ENCODE measurements at places on chromosomes 7 and 10.

GRCh38 chr10:33618196-33618595 lies 283.7 kb upstream of the NRP1 start:
- DNase-seq, result no peak

DNA sequence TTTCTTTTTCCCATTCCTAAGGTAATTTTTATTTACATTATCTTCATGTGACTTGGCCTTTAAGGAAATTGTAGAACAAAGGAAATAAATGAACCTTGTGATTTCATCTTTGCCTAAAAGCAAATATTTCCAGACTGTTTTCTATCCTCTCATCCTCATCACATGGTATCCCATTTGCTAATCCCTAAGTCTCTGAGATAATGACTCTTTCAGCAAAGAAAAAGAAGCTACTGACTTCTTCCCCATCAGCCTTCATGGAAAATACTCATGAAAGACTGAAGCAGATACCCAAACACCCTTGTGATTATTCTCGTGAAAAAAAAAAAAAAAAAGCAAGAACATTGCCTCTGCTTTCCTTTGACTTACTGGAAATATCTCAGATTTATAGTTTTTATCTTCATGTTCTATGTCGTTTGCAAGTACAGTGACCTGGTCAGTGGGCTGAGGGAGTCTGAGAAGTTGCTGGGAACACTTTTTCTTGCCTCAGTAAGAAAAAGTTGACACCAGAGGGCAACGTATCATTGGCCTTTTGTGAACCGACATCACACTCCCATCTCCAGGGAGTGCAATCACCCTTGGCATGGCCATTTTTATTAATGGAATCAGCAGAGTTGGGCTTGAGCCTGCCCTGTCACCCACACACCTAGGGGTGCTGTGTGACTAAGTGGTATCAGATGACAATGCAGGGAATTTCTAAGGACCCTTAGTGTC lies 246.0 kb upstream of the KMT2E start:
- DNase-seq, result no peak

DNA sequence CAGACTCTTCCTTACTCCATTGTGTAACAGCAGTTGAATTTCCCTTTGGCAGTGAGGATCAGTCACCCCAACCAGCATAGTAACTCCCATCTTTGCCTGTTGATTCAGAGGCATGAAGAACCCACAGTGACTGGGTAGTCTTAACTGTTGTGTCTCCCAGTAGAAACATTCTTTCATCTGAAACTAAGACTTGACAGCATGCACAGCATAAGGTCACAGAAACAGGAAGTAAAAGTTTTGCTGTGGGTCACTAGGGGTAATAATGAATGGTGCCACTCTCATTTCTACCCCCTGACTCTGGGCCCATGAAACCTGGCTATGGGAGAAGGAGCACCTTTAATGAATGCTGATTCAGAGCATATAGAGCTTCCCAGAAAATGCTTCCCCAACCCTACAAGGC lies 8.3 kb upstream of the FRMPD2 start:
- no peak for DNase-seq

DNA sequence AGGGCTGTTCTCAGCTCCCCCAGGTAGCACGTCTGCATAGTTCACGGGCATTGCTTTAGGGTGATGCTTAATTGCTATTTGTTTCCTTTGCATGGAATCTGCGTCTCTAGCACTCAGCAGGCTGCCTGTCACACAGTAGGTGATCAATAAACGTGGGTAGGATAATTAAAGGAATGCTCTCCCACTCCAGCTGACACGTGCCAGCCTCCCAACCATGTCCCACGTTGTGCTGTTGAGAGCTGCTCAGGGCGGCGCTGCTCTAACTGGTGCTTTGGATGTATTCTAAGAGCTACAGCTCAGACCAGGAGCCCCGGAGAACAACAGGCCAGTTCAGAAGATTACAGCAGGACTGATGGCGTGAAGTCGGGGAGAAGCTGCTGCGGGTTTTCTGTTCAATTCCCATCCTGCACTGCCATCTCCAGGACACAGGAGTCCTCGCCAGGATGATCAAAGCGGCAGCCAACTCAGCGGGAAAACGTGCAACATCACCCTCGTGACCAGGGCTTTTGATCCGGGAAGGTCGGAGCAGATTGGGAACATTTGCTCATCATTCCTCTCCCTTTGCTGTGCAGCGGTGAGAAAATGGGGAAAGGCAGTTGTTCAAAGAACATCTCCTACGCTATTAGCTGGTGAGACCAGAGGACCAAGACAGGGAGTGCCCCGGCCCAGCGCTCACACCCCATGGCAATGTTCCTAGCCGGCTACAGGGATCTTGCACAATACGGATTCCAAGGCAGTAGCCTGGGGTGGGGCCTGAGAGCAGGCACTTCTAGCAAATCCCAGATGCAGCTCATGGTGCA lies 50.5 kb upstream of the FOXK1 start:
- DNase-seq, result peak; percentile 70

DNA sequence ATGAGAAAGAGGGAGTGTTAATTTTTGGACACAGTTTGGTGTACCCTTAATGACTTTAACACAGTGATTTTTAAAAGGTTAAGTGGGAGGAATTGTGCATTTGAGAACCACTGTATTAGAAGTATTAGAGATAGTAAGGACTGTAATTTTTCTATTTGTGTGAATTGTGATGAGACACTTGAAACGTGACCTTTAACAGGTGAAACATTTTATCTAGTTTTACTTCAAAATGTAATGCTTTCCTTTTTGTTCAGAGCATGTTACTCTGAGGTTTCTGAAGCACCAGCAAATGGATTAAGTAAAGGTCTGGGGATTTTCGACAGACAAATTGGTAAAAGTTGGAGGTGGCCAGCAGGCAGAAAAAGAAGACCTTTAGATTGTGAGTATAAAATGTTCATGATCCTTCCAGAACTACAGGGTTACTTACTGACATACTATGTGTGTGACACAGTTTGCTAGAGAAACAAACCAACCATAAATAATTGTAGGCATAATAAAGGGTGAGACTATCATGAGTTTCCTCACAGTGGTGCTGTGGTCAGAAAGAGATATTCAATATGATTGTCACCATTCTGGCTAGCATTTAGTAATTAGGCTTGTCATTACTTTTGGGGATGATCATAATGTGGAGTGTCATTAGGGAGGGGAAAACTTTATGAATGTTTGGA lies 26.1 kb downstream of the LCOR start:
- no peak for DNase-seq

- DNase-seq, result no peak
Observed at GRCh38 chr10:47451998-47452494, 31.9 kb downstream of the ANXA8 start.

GRCh38 chr10:62689712-62690111 lies 114.8 kb upstream of the ADO start:
- no peak for DNase-seq

- no peak for DNase-seq
Observed at GRCh38 chr10:57008189-57008588, 647.1 kb upstream of the ZWINT start.

GRCh38 chr7:133723044-133723443 lies 404.1 kb upstream of the LRGUK start:
- DNase-seq, result no peak

DNA sequence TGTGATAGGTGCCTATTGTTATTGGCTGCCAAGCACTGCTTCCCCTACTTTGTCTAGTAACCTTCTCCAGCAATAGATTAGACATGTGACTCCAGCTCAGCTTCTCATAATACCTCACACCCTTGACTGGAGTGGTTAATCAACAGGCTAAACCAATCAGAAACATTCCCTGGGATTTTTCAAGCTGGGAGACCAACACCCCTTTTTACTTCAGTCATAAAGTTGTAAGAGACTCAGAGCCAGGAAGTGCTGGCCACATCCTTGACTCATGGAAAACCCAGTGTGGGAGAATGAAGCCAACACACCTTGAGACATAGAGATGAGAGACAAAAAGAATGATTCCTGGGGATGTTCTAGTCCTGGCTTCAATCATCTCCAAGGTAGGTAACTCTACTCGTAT lies 62.6 kb upstream of the HECTD2 start:
- DNase-seq, result no peak

DNA sequence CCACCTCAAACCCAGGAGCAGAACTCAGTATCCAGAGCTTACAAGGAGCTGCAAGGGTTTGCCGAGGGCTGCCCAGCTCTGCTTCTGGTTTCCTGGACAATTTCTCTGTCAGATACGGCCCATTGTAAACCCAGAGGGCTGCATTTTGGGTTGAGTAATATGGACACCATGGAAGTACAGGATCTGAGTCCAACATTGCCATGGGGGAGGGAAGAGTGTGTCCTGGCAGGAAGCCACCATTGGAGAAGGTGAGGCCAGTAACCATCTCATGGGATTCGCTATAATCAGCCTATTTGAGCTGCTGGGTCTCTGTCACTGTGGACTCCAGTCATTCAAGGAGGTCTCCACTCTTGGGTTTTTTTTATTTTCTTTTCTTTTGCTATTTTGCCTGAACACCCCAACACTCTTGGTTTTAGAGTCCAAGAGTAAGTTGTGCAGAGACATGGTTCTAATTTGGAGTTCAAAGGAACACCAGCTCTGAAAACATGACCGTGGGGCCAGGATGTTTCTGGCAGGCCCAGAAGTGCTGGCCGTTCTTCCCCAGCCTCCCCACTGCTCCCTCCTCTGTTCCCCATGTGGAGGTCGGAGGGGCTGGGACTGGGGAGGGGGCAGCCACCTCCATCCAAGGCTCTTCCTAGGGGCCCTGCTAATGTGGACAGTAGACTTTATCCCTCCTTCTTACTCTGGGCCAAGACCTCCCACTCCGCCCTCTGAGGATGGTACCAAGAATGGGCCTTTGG lies 46.2 kb downstream of the CHST3 start:
- DNase-seq, result no peak

GRCh38 chr10:76026905-76027304 lies 595.5 kb downstream of the LRMDA start:
- no peak for DNase-seq

DNA sequence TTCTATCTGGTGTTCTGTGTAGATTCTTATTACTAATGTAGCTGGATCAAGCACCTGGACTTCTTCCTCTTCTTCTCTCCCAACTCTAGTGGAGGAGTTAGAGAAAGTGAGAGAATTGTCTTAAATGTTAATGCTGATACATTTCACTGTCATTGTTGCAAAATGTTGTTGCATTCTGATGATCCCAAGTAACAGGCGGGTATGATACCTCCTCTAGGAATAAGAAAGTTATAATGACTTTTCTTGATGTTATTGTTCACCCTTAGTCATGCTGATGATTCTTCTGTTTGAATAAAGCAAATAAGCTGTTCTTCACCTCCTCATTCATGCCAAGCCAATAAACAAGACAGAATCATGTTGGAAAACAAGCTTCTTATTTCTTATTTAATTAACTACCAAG lies 9.1 kb downstream of the CHRM2 start:
- DNase-seq, result no peak

DNA sequence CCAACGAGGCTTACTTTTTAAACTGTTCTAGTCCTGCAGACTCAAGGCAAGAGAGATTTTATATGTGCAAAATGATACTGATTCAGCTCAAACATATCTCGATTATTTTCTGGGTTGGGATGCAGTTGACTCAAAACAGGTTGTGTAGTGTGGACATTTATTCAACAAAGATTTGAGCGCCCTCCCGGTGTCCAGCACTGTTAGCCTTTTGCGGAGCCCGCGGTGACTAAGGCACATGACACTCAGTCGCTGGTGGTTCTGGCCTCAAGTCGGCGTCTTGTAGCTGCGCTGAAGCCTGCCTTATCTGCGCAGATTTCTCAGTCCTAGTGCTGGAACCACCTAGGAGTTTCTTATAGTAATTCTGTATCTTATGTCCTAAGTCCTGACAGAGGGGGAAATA lies 938 bp upstream of the CADPS2 start:
- peak; percentile 49 for DNase-seq

DNA sequence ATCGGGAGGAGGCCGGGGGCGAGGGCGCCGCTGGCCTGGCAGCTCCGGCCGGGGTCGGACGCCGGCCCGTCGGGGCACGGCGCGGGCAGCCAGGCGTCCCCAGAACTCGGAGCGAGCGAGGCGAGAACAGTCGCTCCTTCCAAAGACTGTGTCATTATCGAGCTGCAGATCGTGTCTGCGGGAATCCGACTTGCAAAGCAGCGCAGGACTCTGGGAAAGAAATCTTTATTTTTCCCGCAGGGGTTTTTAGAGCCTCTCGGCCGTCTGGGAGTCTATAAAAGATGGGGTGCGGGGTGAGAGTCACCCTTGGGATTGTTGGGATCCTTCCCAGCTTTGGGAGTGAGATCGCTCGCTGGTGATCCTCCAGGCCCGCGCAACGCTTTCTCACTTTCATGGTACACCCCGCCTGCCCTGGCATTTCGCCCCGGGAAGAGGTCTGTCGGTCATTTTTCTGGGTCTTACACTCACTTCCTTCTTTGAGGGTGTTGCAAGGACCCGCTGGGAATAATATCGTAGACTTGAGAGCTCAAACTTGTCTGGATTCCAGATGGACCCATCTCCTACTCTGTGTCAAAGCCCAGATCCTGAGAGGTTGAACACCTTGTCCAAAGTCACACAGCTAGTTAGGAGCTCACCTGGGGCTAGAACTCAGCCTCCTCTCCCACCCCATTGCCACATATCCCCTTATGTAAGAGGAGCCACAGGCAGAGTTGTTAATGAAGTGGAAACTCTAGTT lies 1.0 kb downstream of the UBTD1 start:
- DNase-seq, result no peak

GRCh38 chr10:93541402-93542357 lies 24.8 kb upstream of the FFAR4 start:
- no peak for DNase-seq

DNA sequence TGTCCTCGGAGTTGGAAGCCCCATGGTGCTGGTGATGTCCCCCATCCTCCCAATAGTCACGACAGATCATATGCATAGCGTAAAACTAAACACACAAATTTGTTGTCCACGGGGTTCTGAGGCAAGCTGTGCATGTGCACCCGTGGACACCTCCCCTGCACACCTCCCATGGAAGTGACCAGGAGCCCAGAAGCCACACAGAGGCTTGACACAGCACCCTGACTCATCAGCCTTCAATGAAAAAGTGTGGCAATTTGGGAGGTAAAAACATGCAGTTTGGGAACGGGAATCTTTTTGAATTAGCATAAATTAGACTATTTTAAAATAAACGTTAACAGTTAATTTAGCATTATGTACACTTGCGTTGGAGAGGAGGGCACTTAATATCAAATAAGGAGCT lies 89.2 kb upstream of the NPS start:
- no peak for DNase-seq

DNA sequence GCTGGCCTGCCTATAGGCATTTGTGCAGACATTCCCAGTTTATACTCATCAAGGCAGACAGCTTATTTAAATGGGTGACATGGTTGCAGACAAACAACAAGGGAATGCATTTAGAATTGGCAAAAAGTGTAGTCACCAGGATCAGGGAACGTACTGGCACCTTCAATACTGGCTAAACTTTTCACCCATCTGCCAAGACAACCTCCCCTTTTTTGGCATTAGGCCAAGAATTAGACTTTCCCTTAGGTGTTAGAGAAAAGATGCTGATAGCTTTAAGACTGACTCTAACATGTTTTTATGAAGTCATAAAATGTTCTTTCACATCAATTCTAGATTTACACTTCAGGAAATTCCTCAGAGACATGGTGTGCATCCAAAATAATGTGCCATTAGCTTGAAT lies 365.9 kb downstream of the PHTF2 start:
- no peak for DNase-seq

- no peak for DNase-seq
Observed at GRCh38 chr10:50152792-50153272, 85.1 kb downstream of the WASHC2A start.

GRCh38 chr10:29546773-29547313 lies 87.9 kb downstream of the SVIL start:
- no peak for DNase-seq
